ENCODE measurements at places on chromosomes 12 and 14. TPM values are rescaled to one million over a fixed set of nuclear protein-coding genes. Genes with fewer than 3 reads are reported as not detected.

Gene PRR4
- total RNA-seq = 1.9 TPM

Gene DPPA3
- not detected for total RNA-seq

GRCh38 chr14:35349496-35350365 is 54.8 kb downstream of the NFKBIA start:
- DNase-seq = no peak

Gene NKX2-8
- total RNA-seq = not detected

DNA sequence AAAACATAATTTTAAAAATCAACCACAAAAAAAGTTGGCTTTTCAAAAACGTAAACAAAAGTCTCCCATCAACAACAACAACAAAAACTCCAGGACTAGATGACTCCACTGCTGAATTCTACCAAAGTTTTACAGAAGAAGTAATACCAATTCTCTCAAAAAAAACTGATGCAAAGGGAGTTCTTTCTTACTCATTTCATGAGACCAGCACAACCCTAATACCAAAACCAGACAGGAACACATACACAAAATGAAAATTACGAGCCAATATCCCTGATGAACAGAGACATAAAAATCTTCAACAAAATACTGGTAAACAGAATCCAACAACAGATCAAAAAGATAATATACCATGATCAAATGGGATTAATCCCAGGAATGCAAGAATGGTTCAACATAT is 147.3 kb downstream of the BTG1 start:
- DNase-seq = no peak

GRCh38 chr12:41739066-41739465 is 405.6 kb downstream of the GXYLT1 start:
- DNase-seq = no peak

DNA sequence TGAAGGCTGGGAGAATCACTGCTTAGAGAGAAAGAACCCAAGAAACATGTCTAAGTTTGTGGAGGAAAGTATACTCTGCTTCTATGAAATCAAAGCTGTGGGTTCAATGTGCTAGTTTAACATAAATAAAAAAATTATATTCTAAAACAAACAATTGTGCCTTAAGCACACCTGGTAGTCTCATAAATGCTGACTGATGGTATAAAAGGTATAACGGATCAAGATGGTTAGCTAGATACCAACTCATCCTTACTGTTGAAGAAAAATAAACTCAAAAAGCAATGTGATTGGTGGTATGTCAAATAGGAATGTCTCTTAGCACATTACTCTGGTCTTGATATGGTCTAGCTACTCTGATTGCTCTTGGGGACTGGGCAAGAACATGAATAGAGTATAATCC is 117.8 kb downstream of the SLC41A2 start:
- no peak for DNase-seq

- DNase-seq = no peak
Measured at GRCh38 chr14:31294746-31295405, 87.3 kb upstream of the HECTD1 start.

- no peak for DNase-seq
Measured at GRCh38 chr12:20211541-20211940, 156.8 kb upstream of the PDE3A start.

DNA sequence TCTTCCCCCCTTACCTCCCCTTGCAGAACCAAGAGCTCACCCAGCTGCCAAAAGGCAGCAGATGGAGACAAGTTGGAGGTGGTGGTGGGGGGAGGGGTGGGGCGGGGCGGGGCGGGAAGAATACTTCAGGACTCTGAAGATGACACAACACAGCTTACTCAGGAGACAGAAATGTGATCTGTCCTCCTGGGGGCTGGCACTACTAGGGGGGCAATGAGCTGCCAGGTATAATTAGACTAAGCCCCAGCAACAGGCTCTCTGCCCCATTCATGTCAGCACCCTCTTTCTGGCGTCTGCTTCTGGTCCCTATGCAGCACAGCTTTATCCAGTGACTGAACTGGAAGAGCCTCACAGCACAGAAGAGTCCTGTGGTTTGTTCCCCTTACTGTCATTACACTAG is 407.0 kb downstream of the MED13L start:
- DNase-seq = no peak

DNA sequence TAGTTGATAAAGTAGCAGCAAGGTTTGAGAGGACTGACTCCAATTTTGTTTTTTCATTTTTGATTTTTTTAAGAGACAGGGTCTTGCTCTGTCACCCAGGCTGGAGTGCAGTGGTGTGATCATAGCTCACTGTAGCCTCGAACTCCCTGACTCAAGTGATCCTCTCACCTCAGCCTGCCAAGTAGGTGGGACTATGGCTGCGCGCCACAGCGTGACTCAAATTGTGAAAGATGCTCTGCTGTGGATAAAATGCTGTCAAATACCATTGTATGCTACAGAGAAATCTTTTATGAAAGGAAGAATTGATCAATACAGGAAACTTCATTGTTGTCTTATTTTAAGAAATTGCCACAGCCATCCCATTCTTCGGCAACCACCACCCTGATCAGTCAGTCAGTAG is 48.3 kb downstream of the SCN8A start:
- no peak for DNase-seq

Gene GLT8D2
- total RNA-seq = not detected

DNA sequence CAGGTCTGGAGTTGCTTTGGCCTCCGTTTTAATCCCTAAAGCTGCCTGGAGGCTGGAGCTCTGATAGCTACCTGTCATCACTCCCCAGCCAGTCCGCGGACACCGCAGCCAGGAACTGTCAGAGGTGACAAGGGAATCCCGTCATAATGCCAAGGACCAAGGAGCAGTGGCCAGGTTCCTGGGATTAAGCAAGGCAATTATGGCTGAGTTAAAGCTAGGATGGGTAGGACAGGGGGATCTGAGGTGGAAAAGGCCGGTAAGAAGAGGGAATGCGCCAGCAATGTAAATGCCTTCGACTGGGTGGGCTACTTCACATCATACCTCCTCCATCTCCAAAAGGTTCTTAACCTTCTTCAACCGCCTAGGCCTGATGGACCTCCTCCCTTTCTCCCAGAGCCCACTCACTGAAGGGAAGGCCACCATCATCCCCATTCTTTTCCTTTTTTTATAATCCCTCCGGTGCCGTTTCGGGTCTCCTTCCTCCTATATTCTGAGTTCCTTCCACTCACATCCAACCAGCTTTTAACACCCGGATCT is 1.9 kb downstream of the PPP1R3E start:
- peak; percentile 19 for DNase-seq

GRCh38 chr14:102694530-102695166 is 82.6 kb upstream of the TRAF3 start:
- peak; percentile 76 for DNase-seq

Gene GPRC5D
- 0.22 TPM for total RNA-seq

- DNase-seq = no peak
Measured at GRCh38 chr12:53983950-53984572, 885 bp upstream of the HOXC10 start.

- DNase-seq = no peak
Measured at GRCh38 chr12:87794854-87795253, 234.3 kb downstream of the C12orf50 start.

DNA sequence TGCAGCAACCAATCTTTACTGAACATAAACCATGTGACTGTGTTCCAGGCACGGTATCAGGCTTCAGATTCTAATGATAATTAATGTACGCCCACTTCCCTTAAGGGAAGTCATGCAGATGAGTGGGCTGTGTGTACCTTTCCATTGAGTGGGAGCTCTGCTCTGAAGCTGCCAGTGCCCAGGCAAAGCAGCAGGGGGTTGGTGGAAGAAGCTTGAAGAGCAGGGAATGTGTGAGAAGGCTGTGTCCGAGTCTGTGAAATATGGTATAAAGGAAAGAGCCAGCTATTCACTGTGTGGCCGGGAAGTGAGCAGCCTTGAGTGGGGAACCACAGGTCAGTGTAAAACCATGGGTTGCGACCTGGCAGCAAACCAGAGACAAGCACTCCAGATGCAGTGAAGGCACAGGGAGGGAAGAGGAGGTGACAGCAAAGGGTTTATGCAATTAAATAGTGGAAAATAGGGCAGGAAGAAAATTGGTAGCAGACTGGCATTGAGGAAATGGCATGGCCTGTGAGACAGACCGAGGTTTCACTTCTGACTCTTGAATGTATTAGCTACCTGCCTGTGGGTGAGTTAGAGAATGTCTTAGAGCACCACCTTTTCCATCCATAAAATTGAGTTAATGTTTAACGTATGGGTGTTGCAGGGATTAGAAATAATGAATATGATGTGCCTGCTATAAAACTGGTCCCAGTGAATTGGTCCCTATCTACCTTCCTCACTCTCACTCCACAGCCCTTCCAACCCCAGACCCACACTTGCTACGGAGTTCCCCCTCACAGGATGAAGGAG is 116.4 kb downstream of the NTF3 start:
- no peak for DNase-seq

- no peak for DNase-seq
Measured at GRCh38 chr14:103230658-103231334, 103.2 kb upstream of the EIF5 start.

Gene IFI27L1
- total RNA-seq = 42.1 TPM

DNA sequence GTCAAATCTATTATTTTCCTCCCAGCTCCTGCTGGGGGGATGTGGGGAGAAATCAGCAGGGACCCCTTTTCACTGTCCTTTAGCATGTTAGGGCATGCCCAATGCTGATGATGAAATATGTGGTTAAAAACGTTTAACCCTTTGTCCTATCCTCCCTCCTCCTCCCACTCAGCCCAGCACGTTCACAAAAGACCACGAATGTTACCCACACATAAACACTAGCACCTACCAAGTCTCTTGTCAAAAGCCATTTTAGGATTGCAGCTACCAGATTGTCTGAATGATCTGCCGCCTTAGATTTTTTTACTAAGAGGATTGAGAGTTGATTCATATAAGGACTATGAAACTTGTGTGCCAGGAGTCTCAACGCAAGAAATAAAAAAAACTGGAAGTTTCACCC is 70.4 kb downstream of the TBK1 start:
- DNase-seq = no peak

GRCh38 chr12:45725631-45726602 is 3.6 kb upstream of the ARID2 start:
- DNase-seq = peak; percentile 64
